Hypothalamus (tissue), 51 donors: ENCODE measurements at places on chromosomes 7 and 10.

GRCh38 chr7:110718503-110719205 is 372.3 kb upstream of the LRRN3 start:
- DNase-seq, result no peak

DNA sequence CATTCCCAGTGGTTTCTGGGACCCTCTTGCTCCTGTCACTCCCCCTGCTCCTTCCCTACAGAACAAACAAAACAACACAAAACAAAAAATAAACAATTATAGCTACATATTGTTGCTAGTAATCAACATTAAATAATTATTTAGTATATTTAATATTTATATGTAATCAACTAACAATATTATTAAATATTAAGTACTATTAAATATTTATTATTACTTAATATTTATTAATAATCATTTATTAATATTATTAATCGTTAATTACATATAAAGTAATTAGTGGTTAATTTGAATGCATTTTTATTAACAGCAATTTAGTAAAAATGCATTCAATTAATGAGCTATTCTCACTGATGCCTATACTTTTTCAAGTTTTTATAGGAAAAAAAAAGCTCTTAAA is 139.4 kb downstream of the ITGB8 start:
- no peak for DNase-seq

GRCh38 chr7:135197906-135198655 is 13.2 kb downstream of the WDR91 start:
- DNase-seq, result no peak

- no peak for DNase-seq
Observed at GRCh38 chr10:58326967-58327381, 7.8 kb upstream of the UBE2D1 start.

- no peak for DNase-seq
Observed at GRCh38 chr7:99949645-99950228, 20.3 kb upstream of the GJC3 start.

DNA sequence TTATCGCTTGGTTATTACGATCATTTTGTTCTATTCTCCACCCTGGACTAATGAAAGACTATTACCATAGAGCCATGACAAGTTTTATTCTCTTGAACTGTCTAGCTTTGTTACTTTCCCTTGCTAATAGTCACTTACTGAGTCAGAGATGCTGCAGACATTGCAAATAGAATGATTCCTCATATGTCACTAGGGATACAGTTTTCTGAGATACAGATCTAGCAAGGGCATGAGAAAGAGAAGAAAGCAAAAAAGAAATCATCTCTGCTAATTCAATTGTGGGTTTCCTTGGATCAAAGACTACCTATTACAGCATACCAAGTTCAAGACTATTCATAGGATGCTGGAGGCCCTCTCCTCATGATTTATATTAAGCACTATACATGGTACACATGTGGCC is 204.3 kb downstream of the MBL2 start:
- no peak for DNase-seq

DNA sequence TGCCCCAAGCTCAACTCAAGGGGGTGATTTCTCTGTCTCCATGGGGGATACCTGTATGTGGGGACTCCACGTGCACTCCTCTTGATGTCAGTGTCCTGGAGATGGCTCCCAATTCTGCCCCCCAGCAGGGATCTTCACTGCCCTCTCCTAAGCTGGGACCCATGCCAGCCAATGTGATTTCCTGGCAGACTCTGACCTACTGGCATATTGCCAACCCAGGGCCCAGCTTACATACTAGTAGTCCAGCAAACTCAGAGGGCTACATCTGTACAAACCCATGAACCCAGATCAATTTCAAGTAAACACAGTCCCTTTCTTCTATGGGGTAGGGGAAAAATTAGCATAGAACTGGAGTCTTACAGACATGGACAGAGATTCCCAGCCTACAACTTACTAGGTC is 26.2 kb upstream of the BMPR1A start:
- no peak for DNase-seq
